ENCODE measurements at places on chromosomes 12 and 14. TPM values are rescaled to one million over a fixed set of nuclear protein-coding genes. Genes with fewer than 3 reads are reported as not detected.

Gene CLEC9A
- total RNA-seq: not detected

DNA sequence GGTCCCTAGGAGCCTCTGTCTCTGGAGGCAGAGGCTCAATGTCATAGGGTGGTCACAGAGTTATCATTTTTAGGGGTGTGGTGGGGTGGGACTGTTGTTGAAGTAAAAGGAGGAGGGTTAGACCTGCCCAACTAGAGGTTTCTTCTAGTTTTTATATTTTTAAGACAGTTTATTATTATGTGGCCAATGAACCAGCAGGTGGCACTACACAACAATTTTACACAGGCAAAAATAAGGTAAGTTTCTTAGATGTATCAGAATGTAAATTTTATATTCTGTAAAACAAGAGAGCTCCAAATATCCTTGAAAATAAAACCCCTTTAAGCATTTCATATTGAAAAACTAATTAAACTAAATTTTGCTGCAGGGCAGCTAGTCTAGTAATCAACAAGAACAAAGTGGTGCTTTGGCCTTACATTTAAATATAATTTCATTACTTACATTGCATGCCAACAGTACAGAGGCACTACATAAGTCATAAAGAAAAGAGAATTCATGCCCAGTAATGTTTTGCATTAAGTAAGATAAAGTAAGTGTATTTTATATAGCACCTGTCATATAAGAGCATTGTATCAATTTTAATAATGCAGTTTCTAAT is 22.2 kb upstream of the OVCH1 start:
- no peak overlapping the region for H3K4me3 ChIP-seq
- H3K36me3 ChIP-seq: no peaks in the 10 kb centered on the region
- DNase-seq: no peak
- H3K27ac ChIP-seq: no peak overlapping the region
- H3K4me1 ChIP-seq: no peaks in the 10 kb centered on the region

- no peaks in the 10 kb centered on the region for H3K4me1 ChIP-seq
- H3K27me3 ChIP-seq: peaks cover 3% of the 10 kb centered on the region
- no peak overlapping the region for H3K27ac ChIP-seq
- no peak for DNase-seq
- no peak overlapping the region for H3K4me3 ChIP-seq
- H3K36me3 ChIP-seq: no peaks in the 10 kb centered on the region
These were observed 22.1 kb upstream of the KIF26A start for GRCh38 chr14:104116288-104116755.

- peak overlapping the region; percentile 83 for H3K27ac ChIP-seq
- H3K4me1 ChIP-seq: peaks cover 16% of the 10 kb centered on the region
- H3K36me3 ChIP-seq: no peaks in the 10 kb centered on the region
These were observed 65.1 kb downstream of the DAAM1 start for GRCh38 chr14:59253527-59253926.

All from uterus (tissue), 4 donors.